ENCODE measurements at places on chromosomes 2 and 18.

- no peak for DNase-seq
Measured at GRCh38 chr2:238754259-238754658, 93.6 kb upstream of the TWIST2 start.

DNA sequence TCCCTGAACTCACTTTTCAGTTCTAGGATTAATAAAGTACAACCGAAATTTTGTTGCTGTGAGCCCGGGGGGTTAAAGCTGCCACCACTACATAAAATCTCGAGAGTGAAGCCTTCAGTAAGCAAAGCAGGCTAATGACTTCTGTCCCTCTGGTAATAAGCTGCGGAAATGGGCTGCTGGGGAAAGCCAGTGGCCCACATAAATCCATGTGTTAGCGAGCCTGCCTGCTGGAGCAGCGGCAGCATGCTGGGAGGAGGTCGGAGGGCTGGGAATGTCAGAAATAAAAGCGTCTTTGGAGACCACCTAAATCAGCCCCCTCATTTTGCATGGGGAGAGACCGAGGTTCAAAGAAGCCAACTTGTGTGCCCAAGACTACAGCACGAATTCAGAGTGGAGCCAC is 371.7 kb downstream of the TNS1 start:
- no peak for DNase-seq

- peak; percentile 58 for DNase-seq
Measured at GRCh38 chr2:96507957-96508520, 2.9 kb upstream of the NEURL3 start.

GRCh38 chr18:62450546-62451410 is 72.0 kb upstream of the ZCCHC2 start:
- DNase-seq, result peak; percentile 97
